ENCODE measurements at places on chromosomes 2 and 18.

- H3K27me3 ChIP-seq: no peaks in the 10 kb centered on the region
- no peaks in the 10 kb centered on the region for H3K36me3 ChIP-seq
- no peak for DNase-seq
- no peak overlapping the region for H3K27ac ChIP-seq
Observed at GRCh38 chr18:55012008-55012407, 52.7 kb upstream of the CCDC68 start.

- no peak overlapping the region for H3K4me3 ChIP-seq
- no peaks in the 10 kb centered on the region for H3K27me3 ChIP-seq
- H3K27ac ChIP-seq: no peak overlapping the region
Observed at GRCh38 chr2:64941143-64941542, 48.1 kb upstream of the SLC1A4 start.

GRCh38 chr2:145595296-145595695 is 1075.4 kb upstream of the ZEB2 start:
- no peaks in the 10 kb centered on the region for H3K4me1 ChIP-seq
- DNase-seq: no peak
- no peak overlapping the region for H3K27ac ChIP-seq
- no peaks in the 10 kb centered on the region for H3K36me3 ChIP-seq

DNA sequence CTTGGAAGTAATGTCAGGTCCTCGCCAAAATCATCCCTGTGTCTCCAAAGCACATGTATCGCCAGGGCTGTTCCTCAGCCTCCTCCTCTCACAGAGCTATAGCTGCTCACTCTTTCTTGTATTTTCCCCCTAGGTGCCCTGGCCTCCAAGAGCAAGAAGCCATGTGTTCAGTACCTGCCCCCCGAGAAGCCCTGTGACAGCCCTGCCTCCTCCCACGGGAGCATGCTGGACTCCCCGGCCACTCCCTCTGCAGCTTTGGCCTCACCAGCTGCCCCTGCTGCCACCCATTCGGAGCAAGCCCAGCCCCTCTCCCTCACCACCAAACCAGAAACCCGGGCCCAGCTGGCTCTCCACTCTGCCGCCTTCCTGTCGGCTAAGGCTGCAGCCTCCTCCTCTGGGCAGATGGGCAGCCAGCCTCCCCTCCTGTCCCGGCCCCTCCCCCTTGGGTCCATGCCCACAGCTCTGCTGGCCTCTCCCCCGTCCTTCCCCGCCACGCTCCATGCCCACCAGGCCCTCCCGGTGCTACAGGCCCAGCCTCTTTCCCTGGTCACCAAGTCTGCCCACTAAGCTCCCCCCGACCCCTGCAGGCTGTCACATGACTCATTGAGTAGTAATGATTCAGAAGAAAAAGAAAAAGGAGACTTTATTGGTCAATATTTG is 18.8 kb downstream of the TGOLN2 start:
- H3K36me3 ChIP-seq: peaks cover 18% of the 10 kb centered on the region
- H3K27me3 ChIP-seq: no peaks in the 10 kb centered on the region
- DNase-seq: peak; percentile 62
- peak overlapping the region; percentile 52 for H3K27ac ChIP-seq
- H3K4me1 ChIP-seq: no peaks in the 10 kb centered on the region

- no peaks in the 10 kb centered on the region for H3K4me1 ChIP-seq
- H3K4me3 ChIP-seq: no peak overlapping the region
- no peaks in the 10 kb centered on the region for H3K27me3 ChIP-seq
- no peak overlapping the region for H3K27ac ChIP-seq
- DNase-seq: no peak
Observed at GRCh38 chr2:73564986-73565385, 77.2 kb downstream of the NAT8 start.

DNA sequence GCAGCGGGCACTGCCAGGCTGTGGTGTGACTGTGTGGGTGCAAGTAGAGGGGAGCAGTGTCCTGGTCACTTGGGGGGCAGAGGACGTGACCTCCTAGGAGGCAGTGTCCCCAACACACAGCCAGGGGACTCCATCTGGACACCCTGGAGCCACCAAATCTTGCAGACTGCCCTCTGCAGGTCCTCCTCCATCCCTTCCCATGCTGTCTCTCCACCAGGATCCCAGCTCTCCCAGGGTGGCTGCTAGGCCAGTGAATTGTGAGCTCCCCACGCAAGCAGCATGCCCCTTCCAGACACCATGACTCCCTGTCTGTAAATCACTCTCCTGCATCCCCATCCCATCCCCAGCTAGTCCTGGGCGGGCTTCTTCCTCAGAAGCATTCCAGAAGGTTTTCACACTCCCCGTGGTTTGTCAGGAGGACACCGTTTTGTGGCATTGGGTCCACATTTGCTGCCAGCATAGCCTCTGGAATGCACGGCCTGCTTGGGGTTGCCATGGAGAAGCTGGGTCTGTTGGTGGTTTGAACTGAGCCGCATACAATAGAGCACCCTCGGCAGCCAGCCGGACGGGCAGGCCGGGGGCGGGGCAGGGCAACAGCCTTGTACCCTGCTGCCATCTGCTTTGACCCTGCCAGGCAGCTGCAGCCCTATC is 210.7 kb downstream of the KLHL29 start:
- DNase-seq: no peak
- peak overlapping the region; percentile 10 for H3K4me3 ChIP-seq
- H3K4me1 ChIP-seq: no peaks in the 10 kb centered on the region
- H3K36me3 ChIP-seq: no peaks in the 10 kb centered on the region

GRCh38 chr2:125745514-125745913 is 910.4 kb upstream of the GYPC start:
- no peaks in the 10 kb centered on the region for H3K27me3 ChIP-seq
- H3K4me3 ChIP-seq: no peak overlapping the region
- H3K27ac ChIP-seq: no peak overlapping the region
- no peak for DNase-seq

GRCh38 chr18:47209171-47209570 is 33.0 kb upstream of the IER3IP1 start:
- H3K27ac ChIP-seq: no peak overlapping the region
- no peak overlapping the region for H3K4me3 ChIP-seq
- H3K4me1 ChIP-seq: no peaks in the 10 kb centered on the region

GRCh38 chr2:58701688-58702301 is 460.7 kb upstream of the FANCL start:
- H3K4me1 ChIP-seq: no peaks in the 10 kb centered on the region
- H3K27ac ChIP-seq: no peak overlapping the region
- no peaks in the 10 kb centered on the region for H3K27me3 ChIP-seq
- no peak for DNase-seq
- no peak overlapping the region for H3K4me3 ChIP-seq
- H3K36me3 ChIP-seq: no peaks in the 10 kb centered on the region

DNA sequence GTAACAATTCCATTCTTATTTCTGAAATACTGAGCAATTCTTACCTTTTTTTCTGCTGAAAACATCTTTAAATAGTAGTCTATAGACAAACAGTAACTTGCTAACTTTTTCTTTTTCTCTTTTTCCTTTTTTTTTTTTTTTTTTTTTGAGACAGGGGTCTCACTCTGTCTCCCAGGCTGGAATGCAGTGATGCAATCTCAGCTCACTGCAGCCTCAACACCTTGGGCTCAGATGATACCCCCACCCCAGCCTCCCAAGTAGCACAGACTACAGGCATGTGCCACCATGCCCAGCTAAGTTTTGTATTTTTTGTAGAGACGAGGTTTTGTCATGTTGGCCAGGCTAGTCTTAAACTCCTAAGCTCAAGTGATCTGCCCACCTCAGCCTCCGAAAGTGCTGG is 42.2 kb downstream of the MFSD6 start:
- H3K27me3 ChIP-seq: no peaks in the 10 kb centered on the region
- H3K4me3 ChIP-seq: no peak overlapping the region
- DNase-seq: no peak
- no peak overlapping the region for H3K27ac ChIP-seq
- no peaks in the 10 kb centered on the region for H3K4me1 ChIP-seq
- no peaks in the 10 kb centered on the region for H3K36me3 ChIP-seq

- H3K27me3 ChIP-seq: no peaks in the 10 kb centered on the region
- DNase-seq: no peak
- H3K4me1 ChIP-seq: peaks cover 7% of the 10 kb centered on the region
- no peaks in the 10 kb centered on the region for H3K36me3 ChIP-seq
- H3K4me3 ChIP-seq: no peak overlapping the region
Observed at GRCh38 chr2:109143214-109144187, 14.5 kb downstream of the SH3RF3 start.

DNA sequence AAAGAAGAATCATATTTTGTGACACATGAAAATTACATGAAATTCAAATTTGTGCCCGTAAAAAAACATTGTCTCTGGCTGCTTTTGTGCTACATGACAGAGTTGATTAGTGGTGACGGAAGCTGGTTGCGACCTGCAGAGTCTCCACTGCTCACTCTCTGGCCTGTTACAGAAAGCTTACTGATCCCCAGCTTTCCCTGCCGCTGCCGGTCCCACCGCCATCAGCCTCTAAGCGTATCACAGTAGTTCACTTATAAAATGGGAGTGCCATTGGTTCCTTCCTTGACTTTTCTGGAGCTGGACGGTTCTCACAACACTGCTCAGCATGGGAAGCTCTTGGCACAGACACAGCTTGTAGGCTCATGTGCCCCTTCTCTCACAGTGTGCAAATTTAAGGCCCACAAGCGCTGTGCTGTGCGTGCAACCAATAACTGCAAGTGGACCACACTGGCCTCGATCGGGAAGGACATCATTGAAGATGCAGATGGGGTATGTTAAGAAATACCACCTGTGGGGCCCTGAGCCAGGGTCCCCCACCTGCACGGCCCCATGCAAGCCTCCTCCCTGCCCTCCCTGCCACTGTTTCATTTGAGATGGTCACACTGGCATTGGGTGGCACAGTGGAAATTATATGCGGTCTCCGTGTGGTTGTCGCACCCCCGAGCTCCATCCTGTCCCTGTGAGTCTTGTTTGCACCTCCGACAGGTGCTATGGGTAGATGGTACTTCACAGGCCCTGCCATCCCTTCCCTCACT is 81.3 kb downstream of the DGKD start:
- no peak overlapping the region for H3K4me3 ChIP-seq
- H3K27me3 ChIP-seq: no peaks in the 10 kb centered on the region
- DNase-seq: peak; percentile 16
- peaks cover 55% of the 10 kb centered on the region for H3K36me3 ChIP-seq
- peaks cover 11% of the 10 kb centered on the region for H3K4me1 ChIP-seq

- H3K27me3 ChIP-seq: no peaks in the 10 kb centered on the region
- H3K27ac ChIP-seq: no peak overlapping the region
- H3K4me3 ChIP-seq: no peak overlapping the region
- peaks cover 22% of the 10 kb centered on the region for H3K36me3 ChIP-seq
- DNase-seq: no peak
Observed at GRCh38 chr2:24749069-24749691, 44.0 kb downstream of the PTRHD1 start.

- H3K27me3 ChIP-seq: no peaks in the 10 kb centered on the region
- H3K36me3 ChIP-seq: no peaks in the 10 kb centered on the region
Observed at GRCh38 chr2:229612384-229612971, 101.9 kb downstream of the DNER start.

GRCh38 chr2:168583064-168583709 is 127.1 kb downstream of the CERS6 start:
- H3K36me3 ChIP-seq: no peaks in the 10 kb centered on the region
- H3K27ac ChIP-seq: no peak overlapping the region
- H3K27me3 ChIP-seq: no peaks in the 10 kb centered on the region
- no peak for DNase-seq

GRCh38 chr2:51290725-51291124 is 258.8 kb upstream of the NRXN1 start:
- no peaks in the 10 kb centered on the region for H3K27me3 ChIP-seq
- no peaks in the 10 kb centered on the region for H3K4me1 ChIP-seq
- DNase-seq: no peak
- H3K4me3 ChIP-seq: no peak overlapping the region

DNA sequence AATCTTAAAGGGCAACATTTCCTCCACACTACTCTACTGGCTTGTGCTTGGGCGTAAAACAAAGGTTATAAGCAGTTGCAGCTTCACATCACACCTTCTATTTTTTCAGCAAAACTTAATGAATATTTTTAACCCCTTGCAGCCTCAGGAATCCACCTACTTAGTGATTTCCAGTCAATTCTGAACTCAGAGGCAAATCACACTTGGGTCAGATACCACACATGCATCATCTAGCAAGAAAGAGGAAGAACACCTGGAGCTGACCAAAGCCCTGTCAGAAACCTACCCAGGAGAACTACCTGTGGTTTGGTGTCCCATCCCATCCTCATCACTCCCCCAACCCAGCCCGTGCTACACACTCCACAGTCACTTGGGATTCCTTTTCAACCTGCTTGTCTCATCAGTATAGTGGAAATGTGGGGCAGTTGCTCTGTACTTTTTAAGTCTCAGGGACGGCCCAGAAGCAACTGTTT is 25.5 kb downstream of the PIAS2 start:
- no peak overlapping the region for H3K27ac ChIP-seq
- H3K36me3 ChIP-seq: peaks cover 26% of the 10 kb centered on the region
- no peaks in the 10 kb centered on the region for H3K27me3 ChIP-seq
- peaks cover under 1% of the 10 kb centered on the region for H3K4me1 ChIP-seq

GRCh38 chr2:38960609-38961320 is 71.1 kb downstream of the ARHGEF33 start:
- H3K36me3 ChIP-seq: no peaks in the 10 kb centered on the region
- DNase-seq: no peak
- H3K27ac ChIP-seq: no peak overlapping the region
- H3K4me3 ChIP-seq: peak overlapping the region; percentile 60
- no peaks in the 10 kb centered on the region for H3K27me3 ChIP-seq

- no peak overlapping the region for H3K4me3 ChIP-seq
- peaks cover 2% of the 10 kb centered on the region for H3K4me1 ChIP-seq
- H3K36me3 ChIP-seq: no peaks in the 10 kb centered on the region
- no peak for DNase-seq
Observed at GRCh38 chr2:16645088-16645487, 20.5 kb downstream of the CYRIA start.

DNA sequence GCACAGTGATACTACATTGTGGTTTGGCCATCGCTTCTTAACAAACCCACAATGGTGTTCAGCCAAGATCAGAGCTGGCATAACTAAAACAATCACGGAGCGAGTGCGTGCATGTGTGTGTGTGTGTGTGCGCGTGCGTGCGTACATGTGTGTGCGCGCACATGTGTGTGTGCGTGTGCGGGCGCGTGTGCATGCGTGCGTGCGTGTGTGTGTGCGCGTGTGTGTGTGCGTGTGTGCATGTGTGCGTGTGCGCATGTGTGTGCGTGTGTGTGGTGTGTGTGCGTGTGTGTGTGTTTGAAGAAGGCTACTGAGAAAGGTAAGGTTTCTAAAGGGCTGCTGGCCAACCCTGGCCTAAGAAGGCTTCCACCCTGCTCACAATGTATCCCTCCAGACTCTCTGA is 582.4 kb downstream of the CMPK2 start:
- H3K27ac ChIP-seq: no peak overlapping the region
- H3K36me3 ChIP-seq: no peaks in the 10 kb centered on the region
- no peaks in the 10 kb centered on the region for H3K27me3 ChIP-seq

GRCh38 chr2:42169874-42170521 is 845 bp downstream of the EML4 start:
- H3K27me3 ChIP-seq: no peaks in the 10 kb centered on the region
- H3K4me3 ChIP-seq: peak overlapping the region; percentile 65
- DNase-seq: no peak

DNA sequence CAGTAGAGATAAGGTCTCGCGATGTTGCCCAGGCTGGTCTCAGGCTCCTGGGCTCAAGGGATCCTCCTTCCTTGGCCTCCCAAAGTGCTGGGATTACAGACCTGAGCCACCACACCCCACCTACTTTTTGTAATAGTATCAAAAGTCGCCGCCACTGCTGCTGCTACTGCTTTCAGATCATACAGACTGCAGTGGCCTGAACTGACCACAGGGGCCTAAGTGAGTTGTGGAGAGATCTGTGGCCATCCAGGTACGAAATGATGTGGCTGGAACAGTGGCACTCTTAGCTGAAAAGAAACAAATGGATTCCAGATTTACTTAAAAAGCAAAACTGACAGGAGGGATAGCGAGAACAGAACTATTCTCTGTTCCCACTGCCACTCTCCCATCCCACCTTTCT is 32.9 kb upstream of the POMC start:
- peaks cover 6% of the 10 kb centered on the region for H3K4me1 ChIP-seq
- no peak overlapping the region for H3K27ac ChIP-seq
- H3K4me3 ChIP-seq: no peak overlapping the region
- H3K27me3 ChIP-seq: no peaks in the 10 kb centered on the region
- DNase-seq: no peak
